ENCODE measurements at places on chromosomes 7 and 10.

- no peak for DNase-seq
Observed at GRCh38 chr10:26331371-26331770, 106.8 kb upstream of the APBB1IP start.

DNA sequence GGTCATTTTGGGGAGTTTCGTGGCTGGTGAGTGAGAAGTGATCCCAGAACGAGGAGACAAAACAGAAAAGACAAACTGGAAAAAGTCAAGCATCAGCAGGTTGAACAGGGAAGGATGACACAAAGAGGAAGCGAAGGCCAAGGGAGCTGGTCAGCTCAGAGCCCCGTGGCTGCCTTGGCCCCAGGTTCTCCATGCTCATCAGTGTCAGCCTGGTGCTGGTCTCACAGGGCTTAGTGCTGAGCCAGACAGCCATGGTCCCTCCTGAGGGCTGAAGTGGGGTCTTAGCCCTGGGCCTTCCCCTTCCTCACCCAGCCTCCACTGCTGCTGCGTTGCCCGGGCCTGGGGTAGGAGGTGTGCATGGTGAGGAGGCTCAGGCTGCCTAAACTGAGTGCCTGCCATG, 183.6 kb downstream of the PFKFB3 start:
- DNase-seq: no peak

- no peak for DNase-seq
Observed at GRCh38 chr10:12077580-12078180, 8.9 kb downstream of the DHTKD1 start.

- peak; percentile 41 for DNase-seq
Observed at GRCh38 chr10:118594392-118595063, 920 bp downstream of the PRLHR start.

DNA sequence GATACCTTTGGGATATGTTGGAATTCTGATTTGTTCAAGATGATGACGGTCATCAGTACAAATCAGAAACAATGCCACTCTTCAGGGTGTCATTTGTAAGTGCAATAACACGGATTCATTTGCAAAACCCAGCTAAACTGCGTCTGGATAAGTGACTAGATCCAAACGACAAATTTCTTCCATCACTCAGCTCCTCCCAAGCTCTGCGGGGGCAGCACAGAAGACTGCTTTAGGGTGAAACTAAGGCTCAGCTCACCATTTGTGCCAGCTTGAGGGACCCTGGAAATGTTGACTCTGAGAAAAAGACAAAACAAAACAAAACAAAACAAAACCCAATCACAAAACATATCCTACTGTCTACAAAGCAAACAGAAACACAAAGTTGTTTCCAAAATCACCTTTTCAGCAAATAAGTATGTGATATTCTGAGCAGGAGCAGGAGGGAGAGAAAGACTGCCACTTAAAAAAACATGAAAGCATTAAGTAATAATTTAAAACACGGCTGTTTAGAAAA, 8.0 kb downstream of the EVX1 start:
- DNase-seq: no peak

- no peak for DNase-seq
Observed at GRCh38 chr10:98748298-98748697, 301.6 kb upstream of the HPS1 start.

DNA sequence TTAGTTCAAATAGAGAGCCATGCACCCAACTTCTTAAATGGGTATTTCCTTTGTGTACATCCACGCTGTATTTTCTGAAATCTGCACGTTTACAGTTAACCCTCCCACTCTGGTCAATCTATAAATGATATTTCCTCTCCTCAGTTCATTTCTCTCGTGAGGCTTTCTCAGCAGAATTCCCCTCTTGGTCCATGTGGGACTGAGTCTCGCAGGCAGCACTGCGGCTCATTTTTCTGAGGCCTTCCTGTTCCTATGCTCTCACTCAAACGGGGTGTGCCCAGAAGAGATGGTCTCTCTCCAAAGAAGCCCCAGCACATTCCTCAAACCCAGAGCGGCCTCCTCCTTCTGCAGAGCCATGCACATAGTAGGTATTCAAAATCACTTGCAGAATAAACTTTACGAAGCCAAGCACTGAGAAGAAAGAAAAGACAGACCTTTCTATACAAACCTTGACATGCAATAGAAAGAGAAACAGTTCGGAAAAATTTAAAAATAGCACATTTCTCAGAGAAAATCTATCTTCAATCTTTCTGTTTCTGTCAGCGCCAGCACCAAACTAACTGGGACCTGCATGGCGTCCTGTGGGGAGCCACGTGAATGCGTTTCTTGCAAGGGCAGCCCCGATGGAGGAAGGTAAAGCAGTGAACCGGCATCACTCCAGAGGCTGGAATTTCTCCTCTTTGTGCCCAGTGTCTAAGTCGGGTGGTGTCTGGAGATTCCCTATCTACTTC, 77.1 kb downstream of the HIPK2 start:
- DNase-seq: no peak

DNA sequence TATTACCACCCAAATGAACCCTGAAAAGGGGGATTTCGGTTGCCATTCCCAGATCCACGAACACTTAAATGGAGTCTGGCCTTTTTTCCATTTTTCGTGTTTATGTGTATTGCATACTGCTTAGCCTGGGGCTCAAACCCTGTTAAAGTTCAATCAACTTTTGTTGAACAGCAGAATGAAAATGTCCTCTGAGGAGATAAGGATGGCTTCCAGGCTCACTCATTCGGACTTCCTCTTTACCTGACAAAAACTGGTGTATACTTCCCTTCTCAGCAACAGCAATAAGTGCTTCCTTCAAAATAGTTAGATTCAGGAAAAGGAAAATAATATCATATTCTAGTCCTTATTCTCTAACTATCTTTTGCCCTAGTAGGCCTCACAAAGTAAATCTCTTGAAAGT, 61.1 kb upstream of the ARID5B start:
- DNase-seq: no peak

- DNase-seq: no peak
Observed at GRCh38 chr7:98910427-98910826, 32.1 kb downstream of the TRRAP start.

GRCh38 chr10:96656839-96657238, 63.5 kb downstream of the PIK3AP1 start:
- no peak for DNase-seq

DNA sequence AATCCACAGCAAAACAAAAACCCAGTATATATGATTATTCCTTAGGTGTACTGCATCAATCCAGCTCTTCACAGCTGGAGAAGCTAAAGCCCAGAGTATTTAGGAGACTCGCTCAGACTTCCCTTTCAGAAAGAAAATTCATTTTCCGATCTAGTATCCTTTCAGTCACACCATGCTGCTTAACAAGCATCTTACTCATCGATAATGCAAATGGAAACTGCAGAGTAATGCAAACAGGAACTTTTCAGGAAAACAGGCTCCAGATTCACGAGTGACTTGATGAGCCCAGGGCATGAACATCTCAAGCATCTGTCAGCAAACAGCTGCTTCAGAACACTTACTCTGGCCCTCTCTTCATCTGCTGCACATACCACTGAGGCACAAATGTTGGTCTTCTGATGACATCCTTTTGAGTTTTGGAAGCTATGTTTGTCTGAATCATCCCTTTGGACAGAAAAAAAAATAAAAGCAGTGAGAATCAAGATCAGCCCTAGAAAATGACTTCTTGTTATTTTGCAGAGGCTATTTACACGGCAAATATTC, 24.9 kb upstream of the ZC3HAV1L start:
- DNase-seq: no peak

- DNase-seq: peak; percentile 41
Observed at GRCh38 chr7:28296571-28297483, 115.5 kb upstream of the CREB5 start.

DNA sequence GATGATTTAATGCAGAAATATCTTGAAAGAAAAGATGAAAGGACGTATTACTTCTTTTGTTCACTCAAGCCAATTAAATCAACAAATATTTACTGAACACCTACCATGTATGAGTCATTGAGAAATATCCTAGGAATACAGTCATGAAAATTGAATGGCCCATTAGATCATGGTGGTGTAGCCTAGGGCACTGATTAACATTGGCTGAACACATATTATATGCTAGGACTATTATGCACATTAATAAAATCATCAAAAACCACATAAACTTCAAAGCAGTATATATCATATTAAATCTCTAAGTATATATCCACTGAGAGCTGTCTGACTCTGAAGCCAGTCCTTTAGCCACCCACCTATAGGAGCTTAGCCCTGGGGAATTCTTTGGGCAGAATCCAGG, 41.8 kb downstream of the FAM204A start:
- DNase-seq: no peak

- no peak for DNase-seq
Observed at GRCh38 chr7:47078241-47078640, 503.7 kb downstream of the TNS3 start.

DNA sequence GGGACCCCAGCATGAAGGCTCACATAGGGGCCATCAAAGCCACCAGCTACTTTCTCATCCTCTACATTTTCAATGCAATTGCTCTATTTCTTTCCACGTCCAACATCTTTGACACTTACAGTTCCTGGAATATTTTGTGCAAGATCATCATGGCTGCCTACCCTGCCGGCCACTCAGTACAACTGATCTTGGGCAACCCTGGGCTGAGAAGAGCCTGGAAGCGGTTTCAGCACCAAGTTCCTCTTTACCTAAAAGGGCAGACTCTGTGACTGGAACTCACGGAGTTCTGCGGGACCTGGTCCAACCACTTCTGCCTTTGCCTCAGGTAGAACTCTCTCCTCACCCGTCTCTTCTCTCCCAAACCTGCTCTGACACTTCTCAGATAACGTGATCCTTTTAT, 945 bp downstream of the TAS2R40 start:
- DNase-seq: no peak

DNA sequence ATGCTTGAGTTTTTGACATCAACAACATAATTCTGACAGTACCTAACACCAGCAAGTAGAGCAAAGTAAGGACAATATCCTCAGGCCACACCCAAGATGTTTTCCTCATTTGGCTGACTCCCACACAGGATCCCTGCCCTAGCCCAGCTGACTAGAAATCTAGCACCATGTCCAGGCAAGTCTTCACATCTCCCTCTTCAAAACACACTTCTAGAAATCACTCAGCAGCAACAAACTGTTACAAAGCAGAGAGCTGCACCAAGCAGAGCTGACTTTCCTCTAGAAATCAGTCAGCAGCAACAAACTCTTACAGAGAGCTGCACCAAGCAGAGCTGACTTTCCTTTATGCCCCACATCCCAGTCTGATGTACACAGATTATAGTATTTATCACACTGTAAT, 7.7 kb downstream of the TMEM168 start:
- DNase-seq: no peak

GRCh38 chr7:114856625-114857024, 65.3 kb upstream of the MDFIC start:
- DNase-seq: no peak

- DNase-seq: no peak
Observed at GRCh38 chr10:103144041-103144440, 49.0 kb downstream of the NT5C2 start.

DNA sequence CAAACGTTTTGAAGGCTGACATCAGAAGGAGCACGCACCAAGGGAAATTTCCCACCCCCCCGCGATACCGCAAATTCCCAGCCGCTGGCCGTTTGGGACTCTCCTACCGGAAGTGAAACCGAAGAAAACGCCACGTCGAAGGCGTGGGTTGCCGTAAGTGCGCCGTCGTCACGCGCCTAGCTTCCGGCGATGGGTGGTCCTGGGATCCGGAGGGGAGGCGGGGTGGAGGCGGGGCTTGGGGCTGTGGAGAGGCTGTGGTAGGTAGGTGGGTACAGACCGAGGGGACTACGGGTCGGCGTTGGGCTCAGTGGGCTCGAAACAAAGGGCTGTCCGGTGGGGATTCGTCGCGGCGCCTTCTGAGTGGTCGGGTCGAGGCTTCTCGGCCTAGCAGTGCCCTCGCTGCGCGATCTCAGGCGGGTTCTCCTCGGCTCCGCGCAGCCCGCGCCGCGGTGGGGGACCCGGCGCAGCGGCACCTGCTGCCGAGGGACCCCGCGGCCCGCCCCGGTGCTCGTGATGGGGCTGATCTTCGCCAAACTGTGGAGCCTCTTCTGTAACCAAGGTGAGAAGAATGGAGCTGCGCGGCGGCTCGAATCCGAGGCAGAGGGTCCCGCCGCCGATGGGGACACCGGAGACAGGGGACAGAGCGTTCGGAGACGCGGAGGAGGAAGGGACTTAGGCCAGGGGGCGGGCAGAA, at the start of gene ARL5B:
Gene ARL5B, plus strand, starts transcription at position 307 of the 694 bp plus-strand sequence. Its CDS starts 207 bp downstream, at position 514.
- DNase-seq: peak; percentile 89

DNA sequence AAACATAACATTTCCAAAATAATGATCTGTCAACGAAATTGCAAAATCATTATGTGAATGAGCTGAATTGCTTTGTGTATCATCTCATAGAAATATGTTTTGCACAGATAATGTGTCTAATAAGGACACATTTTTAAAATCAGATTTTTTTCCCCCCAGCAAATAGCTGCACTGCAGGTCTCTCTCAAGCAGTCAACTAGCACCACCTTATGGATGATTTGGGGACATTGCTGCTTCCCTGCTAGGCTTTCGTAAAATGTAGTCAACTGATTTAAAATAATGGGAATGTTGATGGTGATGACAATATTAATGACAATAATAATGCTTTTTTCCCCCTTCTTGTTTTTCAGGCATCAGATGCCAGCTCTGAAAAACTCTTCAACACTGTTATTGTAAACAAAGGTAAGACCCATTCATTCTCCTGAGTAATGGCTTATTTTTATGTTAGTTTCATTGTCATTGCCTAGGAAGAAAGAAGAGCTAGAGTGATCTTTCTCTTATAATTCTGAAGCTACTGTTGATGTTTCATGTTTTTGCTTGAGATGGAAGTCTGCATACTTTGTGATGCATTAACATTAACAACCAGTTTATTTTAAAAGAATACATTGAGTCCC, 433.6 kb upstream of the GALNT17 start:
- DNase-seq: no peak

- no peak for DNase-seq
Observed at GRCh38 chr10:87767253-87767652, 50.8 kb downstream of the ATAD1 start.

- DNase-seq: no peak
Observed at GRCh38 chr7:128427289-128427891, 17.6 kb upstream of the IMPDH1 start.

- DNase-seq: no peak
Observed at GRCh38 chr10:113610631-113611601, 52.9 kb downstream of the NRAP start.

DNA sequence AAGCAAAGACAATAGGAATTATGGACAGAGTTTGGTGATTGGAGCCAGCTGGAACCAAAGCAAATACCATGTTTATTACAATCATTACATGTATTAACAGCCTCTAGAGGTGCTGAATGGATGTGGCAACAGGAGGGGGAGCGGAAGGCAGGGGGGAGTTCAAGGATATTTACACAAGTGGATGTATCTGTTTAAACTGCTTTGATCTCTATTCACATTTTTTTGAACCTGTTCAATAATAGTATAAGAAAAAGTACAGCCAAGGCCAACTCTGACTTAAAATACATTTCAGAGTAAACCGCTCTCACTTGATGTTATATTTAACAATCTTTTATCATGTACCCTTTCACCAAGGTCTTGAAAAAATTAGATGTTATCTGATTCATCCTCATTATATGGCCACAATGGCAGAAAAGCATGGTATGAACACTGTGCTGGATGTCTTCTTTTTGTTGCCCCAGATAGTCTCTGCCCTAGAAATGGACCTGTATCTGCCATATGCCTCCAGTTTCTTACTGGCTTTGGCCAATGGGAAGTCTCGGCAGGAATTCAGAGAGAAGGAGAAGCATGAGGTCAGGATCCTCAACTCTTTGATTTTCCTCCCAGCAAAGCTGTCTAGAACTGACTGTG, 88.2 kb upstream of the FAM133B start:
- DNase-seq: no peak

Measured in activated CD4-positive, CD25-positive, alpha-beta regulatory T cell treated with anti-CD3 and anti-CD28 coated beads, Interleukin-2, amount 50 U/mL, for 72 hours (primary cell).